ENCODE measurements at places on chromosomes 1 and 21.
A peak's percentile ranks its signal among the peaks of the same experiment; 100 is the strongest.

GRCh38 chr1:11462224-11462923 is 16.6 kb upstream of the DISP3 start:
- DNase-seq, result no peak

DNA sequence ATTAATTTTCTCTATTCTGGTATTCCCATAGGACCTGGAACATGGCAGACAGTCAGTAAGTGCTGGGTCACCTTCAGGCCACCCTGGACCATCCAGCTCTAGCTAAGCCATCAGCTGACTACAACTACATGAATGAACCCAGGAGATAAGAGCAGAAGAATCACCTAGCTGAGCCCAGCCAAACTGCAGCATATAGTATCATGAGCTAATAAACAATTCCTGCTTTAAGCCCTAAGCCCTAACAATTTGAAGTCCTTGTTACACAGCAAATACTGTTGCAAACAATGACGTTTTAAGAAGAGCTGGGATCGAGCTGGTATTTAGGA is 14.2 kb upstream of the CITED4 start:
- DNase-seq, result no peak

DNA sequence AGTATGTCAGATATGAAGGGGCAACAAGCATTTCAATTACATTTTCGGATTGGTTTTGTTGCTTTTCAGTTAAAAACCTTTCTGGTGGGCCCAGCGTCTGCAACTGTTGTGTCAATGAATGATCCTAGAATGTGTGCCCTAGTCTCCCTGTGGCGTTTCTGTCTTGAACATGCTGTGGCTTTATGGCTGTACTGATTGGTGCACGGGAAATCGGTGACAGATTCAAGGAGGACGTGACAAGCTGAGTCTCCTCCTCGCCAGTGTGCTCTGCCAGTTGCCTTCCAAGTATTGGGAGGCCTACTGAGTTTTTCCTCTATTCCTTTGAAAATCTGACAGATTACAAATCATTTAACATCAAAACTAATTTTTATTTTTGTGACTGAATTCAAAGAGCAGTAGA is 127.6 kb downstream of the ZP4 start:
- DNase-seq, result no peak

DNA sequence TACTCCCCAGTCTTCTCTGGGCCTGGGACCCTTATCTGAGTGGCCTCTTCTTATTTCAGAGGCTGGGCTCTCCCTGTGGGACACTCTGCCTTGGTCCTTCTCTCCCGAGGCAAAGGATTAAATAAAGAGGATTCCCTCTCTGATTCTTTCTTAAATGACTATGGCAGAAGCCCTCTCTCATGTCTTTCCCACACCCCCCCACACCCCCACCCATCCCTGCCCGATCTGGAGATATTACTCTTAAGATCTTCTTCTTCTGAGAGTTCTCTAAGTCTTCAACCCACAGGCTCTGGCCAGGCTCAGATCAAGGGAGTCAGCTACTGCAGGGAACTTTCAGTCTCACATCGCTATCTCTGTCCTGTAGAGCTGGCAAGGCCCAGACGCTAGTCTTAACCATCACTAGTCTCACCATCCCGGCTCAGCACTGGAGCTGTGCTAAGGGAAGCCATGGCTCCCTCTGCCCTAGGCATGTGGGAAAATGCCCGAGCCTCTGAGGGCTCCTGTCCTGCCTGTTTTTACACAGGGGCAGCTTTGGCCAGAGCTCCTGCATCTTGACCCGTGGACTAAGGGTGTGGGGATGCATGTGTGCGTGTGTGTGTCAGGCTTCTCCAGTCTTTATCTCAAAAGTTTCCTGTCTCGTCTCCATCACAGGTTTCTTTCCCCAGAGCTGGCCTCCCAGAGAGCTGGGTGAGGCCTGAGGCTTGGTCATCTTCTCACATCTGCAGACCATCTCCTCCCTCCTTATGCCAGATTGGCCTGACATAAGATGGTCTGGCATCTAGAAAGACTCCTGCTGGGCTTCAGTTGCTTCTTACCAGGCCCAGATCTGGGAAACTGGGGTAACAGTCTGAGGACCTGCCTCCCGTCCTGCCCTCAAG is 36.7 kb downstream of the LGR6 start:
- DNase-seq, result no peak

GRCh38 chr21:43684424-43684823 is 25.1 kb downstream of the RRP1B start:
- no peak for DNase-seq

DNA sequence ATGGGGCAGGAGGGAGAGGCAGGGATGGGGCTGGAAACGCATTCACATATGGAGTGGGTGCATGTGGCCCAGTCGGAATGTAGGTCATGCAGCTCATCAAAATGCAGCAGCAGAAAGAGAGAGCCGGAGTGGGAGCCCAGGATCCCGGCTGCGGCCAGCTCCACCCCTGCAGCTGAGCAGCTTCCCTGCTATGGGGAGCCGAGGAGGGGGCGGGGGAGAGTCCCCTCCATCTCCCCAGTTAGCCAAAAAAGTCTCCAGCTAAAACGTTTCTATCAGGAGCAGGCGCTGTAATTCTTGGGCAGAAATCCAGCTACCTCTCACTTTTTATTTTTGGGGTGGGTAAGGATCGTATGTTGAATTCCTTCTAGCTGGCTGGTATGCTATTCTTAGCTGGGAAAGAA is 39.7 kb downstream of the MRPL37 start:
- no peak for DNase-seq

DNA sequence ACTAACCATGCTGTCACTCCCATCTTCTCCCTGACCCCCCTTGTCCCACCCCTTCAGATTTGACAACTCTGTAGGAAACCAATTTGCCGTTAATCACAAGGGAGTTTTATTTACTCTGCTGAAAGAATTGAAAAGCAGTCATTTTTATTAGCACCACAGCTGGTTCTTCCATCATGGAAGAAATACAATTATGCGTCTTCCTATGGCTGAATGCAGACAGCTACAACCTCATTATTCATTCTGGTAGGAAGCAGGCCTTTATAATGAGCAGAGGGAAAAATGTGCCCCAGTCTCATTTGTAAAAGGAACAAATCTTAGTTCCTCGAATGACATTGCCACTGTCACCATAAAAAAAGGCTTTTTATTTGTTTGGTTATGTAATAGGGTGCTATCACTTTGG is 35.2 kb downstream of the JUN start:
- no peak for DNase-seq

DNA sequence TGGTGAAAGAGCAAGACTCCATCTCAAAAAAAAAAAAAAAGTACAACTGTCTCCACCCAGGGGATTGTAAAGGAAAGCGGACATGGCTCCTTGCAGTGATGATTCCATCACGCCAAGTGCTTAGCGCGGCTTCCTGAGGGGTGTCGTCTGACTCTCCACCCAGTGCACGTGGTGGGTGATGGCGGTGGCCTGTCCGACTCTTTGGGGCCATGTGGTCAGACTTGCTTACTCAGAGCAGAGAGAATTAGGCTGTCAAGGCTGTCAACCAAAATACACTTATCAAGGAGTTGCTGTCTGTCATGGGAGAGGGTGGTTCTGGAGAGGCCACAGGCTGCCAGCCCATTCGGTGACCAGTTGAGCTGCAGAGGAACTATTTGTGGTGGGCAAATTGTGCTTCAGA is 49.4 kb downstream of the PTPRF start:
- no peak for DNase-seq

- no peak for DNase-seq
Measured at GRCh38 chr1:15816674-15817073, 9.2 kb upstream of the UQCRHL start.

DNA sequence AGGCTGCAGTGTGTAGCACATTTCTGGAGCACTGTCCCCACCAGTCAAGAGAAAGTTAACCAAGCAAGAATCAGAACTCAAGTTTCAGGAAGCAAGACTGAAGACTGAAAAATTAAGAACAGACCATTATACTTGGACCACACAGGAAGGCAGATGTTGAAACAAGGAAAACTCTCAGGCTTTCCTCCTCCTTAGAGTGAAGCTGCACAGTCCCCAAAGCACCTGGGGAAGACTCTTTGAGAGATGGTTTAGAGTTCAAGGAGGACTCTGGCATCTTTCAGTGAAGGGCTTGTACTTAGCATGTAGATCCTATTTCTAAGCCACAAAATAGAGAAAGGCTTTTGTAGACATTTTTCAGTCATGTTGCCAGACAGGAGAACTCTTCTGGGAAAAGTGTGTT is 113.7 kb upstream of the KCTD3 start:
- no peak for DNase-seq

- no peak for DNase-seq
Measured at GRCh38 chr1:111973150-111973790, 16.2 kb downstream of the KCND3 start.

DNA sequence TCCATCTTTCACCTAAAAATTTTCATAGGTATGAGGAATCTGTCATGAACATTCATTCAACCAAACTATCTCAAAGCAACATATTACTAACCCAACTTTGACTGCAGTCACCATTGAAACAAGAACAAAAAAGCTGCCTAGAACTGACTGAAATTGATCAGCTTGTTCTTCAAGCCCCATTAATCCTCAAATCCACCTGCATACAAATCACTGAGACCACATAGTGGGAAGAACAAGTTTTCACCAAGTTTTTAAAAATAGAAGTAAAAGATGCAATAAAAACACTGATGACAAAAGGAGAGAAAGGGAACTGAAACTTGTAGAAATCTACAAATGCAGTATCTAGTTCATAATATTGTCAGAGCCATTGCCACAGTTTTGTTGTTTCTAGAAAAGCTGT is 6.1 kb downstream of the SORT1 start:
- no peak for DNase-seq

- DNase-seq, result no peak
Measured at GRCh38 chr1:151897991-151898431, 11.3 kb downstream of the THEM4 start.

- no peak for DNase-seq
Measured at GRCh38 chr1:91784191-91784590, 101.8 kb downstream of the TGFBR3 start.

GRCh38 chr1:31705080-31705866 is 1.5 kb upstream of the COL16A1 start:
- DNase-seq, result no peak

DNA sequence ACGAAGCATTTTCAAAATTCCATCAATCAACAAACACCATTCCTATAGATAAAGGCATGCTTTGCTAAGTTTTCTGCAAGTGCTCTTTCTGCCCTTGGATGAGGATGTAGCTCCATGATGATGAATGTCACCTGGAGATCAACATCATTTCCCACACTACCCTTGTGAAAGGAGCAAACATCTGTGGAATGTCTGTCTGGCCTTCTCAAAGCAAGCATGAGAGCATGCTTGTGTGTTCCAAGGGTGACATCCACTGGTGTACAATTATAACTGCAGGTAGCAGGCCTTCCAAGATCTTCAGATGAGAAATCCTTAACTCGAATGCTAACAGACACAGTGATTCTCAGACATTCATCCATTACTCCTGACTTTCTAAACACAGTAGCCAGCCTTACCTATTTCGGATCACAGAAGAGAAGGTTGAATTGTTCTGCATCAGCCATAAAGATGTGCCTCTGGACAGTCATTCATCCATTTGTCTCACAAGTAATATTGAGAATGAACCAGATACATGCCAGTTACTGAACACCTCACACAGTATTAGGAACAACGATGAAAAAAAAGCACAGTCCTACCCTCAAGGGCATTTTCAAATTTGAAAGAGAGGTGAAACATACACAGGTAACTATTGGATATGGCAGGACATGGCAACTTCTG is 162.4 kb downstream of the TPR start:
- DNase-seq, result no peak

DNA sequence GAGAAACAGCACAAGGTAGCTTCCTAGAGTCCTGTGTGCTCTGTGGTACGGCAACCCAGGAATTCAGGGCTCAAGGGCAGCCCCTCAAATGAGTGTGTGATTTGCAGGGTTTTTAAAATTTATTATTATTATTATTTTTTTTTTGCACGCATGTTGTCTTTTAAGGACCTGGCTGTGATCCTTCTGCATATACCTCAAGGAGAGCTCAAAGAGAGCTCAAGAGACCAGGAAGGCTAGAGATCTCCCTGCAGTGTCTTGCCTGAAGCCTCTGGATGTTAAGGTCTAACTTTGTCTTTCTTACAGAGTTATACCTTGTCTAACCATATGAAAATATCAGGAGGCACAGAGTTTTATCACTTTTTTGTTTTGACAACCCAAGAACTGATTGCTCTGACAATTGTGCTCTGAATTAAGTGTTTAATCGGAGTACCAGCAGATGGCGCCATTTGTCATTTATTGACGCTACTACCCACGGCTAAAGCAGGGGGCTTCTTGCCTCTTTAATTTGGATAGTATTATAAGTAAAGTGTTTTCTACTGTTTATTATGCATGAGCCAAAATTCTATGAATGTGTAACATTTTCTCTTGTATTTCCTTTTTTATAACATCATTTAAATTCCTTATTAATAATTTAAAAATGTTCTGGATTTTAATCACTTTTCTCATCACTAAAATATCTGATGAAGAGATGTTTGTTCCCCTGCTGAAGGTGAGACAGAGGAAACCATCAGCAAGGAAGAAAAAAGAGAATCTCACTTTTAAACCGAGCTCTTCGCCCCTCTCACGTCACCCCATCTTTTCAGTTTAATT is 35.8 kb upstream of the LMO4 start:
- peak; percentile 49 for DNase-seq

DNA sequence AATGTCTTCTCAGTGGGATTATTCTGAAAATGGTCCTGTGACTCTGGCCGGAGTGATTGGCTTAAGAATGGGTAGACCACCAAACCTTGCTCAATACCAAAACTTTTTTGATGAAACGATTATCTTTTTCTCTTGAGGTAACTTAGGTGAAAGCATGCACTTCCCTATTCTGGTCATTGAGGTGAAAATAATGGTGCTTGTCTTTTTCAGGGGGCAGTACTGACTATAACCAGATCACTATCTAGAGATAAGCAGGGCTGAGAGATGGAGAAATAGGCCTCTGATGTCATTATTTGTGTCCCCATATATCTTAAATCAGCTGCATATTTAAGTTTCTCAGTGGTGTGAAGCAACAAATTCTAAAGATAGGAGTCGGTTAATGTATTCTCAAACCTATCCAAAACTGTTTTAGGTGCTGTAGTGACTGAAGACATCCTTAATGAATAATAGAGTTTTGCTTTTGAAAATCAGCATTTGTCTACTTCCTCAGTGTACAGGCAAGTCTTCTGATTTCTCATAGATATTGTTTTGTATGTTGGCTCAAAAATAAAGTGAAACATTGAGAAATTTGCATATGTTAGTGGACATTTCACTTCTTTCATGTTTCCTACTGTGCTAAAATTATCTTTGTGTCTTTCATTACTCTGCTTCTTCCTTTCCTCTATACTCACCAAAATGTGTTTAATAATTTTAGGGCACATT is 735.3 kb upstream of the ADGRL4 start:
- DNase-seq, result no peak
